ENCODE measurements at places on chromosomes 7 and 10. TPM values are rescaled to one million over a fixed set of nuclear protein-coding genes. Genes with fewer than 3 reads are reported as not detected.

DNA sequence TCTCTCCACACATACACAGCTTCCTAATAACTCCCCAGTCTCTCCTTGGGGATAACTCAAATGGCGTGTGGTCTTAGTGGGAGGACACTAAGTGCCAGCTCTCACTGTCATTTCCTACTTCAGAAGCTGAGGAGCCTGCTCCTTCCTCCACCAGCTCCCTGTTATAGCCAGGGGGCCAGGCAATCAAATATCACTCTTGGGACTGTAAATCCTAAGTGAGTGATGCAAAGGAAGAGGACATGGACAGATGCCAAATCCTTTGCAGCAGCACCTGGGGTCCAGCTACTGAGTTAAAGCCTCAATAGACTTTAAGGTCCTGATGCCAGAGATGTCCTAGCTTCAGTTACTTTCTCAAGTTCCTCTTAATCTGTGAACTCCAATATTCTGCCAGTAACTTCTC lies 34.1 kb downstream of the SEM1 start:
- no peak for DNase-seq

- DNase-seq: no peak
Measured at GRCh38 chr10:96288151-96288621, 16.0 kb upstream of the DNTT start.

- DNase-seq: no peak
Measured at GRCh38 chr7:100677308-100678267, 4.0 kb downstream of the GNB2 start.

- no peak for DNase-seq
Measured at GRCh38 chr10:6398399-6398798, 181.7 kb downstream of the PRKCQ start.

DNA sequence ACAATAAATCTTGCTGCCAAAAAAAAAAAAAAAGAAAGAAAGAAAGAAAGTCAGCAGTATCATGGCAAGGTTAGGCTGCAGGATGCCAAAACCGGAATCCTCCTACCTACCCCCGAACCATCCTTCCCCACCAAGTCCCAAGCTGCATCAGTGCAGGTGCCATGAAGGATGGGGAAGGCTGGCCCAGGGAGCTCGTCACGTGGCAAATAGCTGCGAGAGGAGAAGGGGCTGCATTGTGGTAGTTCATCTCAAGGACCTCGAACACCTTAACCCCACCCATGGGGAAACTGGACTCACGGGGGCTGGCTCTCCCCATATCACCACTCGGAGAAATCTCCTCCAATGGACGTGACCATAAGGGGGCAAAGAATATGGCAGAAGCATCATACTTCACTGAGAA lies 86.2 kb downstream of the TACC2 start:
- no peak for DNase-seq

DNA sequence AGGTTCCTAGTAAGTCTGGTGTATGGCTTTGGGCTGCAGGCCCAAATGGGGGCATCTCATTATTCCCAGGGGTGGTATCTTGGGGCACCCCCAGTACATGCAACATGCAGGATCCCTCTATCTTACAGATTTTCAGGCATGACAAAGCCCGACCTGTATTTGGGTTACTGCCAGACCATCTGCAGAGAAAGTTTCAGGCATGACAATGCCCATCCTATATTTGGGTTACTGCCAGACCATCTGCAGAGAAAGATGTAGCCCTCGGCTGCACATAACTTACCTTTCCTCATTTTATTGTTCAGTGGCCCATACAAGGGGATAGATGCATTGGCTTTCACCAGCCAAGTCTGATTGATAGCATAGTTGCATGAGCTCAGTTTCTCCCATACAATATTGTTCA lies 112.2 kb upstream of the RAB18 start:
- DNase-seq: no peak

CNPY1 gene
- not detected for total RNA-seq

DNA sequence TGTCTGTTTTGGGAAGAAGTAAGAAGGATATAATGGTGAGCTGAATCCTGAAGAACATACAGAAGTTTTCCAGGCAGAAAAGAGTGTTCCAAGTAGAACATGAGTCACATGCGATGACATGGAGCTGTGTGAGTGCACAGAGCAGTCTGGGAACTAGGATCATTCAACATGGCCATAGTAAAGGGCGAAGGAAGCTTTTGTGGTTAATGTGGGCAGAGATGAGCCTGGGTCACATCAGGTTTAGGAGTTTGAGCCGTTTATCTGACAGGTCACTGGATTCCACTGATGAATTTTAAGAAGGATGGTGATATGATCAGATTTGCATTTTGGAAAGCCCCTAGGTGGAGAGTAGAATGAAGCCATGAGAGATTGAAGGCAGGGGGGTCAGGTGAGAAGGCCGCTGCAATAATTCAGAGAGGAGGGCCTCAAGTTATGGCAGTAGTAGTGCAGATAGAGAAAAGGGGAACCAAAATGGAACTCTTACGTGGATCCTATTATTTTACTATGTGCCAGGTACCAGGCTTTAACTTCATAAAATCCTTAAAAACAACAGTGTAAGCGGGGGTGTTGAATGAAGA lies 171.3 kb downstream of the RNLS start:
- DNase-seq: no peak

DNA sequence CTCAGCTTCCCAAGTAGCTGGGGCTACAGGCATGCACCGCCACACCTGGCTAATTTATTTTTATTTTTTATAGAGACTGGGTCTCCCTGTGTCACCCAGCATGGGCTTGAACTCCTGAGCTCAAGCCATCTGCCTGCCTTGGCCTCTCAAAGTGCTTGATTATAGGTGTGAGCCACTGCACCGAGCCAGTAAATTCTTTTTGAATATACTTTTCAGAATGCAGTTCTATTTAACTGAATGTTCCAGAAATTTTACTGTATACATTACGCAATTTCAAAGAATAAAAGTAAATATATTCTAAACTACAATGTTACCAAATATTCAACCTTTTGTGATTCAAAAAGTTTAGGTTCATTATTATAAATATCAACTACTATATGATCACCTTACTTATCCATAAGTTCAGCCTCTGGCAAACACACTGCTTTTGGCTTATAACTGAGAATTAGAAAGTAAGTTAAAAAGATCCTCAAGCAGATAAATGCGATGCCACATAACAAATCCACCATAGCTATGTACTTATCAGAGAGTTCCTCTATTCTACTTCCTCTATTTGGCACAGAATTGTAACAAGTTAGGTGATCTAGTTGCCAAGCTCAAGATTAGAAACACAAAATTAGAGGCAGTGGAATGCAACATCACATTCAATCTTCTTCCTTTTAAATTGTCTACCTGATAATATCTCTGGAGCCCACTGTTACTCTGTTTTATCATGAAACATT lies 118.2 kb downstream of the ANK3 start:
- DNase-seq: no peak

DNA sequence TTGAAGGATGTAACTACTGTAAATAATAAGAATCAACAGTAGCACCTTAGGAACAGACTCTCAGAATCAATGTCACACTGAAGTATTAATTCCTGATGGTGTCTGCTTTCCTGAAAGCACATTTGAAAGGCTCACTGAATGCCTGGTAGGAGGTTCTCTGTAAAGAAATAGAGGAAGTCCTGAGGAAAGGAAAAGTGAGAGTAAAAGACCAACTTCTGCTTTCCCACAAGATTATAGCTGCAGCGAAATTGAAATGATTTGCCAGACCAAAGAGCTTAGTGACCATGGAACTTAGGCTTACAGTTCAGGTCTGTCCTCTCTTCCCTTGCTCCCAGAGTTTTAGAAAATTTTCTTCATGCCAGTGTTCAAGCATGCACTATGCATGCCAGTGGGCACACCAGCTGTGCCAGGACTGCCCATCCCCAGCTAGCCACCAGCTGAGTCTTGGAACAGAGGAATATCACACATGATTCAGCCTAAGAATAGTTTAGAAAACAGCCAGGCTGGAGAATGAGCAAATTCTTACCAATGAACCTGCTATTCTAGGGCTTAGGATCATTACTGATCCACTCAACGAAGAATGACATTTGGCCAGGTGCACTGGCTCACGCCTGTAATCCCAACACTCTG lies 123.2 kb downstream of the HERPUD2 start:
- no peak for DNase-seq

Data from right atrium auricular region (tissue), 2 donors.